AG04450 (cell line): ENCODE measurements at places on chromosomes 4 and X.

DNA sequence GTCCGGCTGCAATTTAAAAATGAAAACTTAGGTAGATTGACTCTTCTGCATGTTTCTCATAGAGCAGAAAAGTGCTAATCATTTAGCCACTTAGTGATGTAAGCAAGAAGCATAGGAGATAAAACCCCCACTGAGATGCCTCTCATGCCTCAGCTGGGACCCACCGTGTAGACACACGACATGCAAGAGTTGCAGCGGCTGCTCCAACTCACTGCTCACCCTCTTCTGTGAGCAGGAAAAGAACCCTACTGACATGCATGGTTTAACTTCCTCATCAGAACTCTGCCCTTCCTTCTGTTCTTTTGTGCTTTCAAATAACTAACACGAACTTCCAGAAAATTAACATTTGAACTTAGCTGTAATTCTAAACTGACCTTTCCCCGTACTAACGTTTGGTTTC is 41.0 kb downstream of the MAP7D3 start:
- no peak for DNase-seq

DNA sequence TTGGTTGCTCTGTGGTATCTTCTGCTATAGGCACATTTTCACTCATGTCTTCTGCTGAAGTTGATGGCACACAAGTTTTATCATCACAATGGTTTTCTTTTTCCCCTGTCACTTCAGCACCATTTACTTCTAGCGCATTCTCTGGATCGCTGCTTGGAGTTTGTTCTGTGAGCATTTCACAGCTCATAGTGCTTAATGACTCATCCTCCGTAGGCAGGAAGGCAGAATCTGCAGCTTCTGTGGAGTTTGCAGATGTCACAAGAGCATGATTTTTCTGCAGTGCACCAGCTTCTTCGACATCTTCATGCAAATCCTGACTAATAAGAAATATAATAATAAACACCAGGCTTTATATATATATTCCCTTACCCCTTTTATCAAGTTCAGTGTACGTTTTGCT is 83.6 kb downstream of the CHM start:
- DNase-seq: peak; percentile 75

GRCh38 chr4:6364581-6364980 is 94.9 kb downstream of the WFS1 start:
- no peak for DNase-seq

- DNase-seq: no peak
Observed at GRCh38 chr4:182812916-182813315, 104.3 kb downstream of the DCTD start.

- no peak for DNase-seq
Observed at GRCh38 chr4:37130465-37130864, 114.1 kb upstream of the NWD2 start.

DNA sequence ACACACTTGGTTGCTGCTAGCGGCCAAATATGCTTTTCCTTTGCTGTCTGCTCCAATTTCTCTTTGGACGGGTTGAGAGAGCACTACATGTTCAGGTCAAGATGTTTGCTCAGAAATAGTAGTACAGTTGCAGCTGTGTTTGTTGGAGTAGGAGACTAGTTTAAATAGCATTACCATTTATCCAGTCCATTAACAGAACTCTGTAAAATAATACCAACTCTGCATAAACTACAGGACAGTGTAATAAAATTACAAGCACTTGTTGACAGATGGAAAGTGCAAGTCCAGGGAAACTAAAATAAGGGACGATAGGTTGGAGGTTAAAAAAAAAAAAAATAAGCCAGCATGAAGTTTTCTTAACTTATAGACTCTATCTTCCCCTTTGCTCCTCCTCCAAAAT is 20.2 kb downstream of the SLIT2 start:
- no peak for DNase-seq

DNA sequence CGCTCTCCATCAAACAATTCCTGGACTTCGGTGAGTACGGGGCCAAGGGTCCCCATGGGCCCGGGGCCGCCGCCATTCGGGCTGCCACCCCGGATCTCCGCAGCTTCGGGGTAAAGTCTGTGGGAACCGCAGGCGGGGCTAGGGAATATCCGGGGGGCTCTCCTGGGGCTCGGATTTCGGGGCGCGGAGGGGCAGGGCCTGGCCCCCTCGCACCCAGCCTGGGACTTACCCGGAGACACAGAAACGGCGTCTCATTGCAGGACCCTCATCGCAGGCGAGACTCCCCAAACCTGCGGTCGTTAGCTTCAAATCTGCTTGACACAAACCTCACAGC is 413 bp downstream of the PDK3 start:
- no peak for DNase-seq

- no peak for DNase-seq
Observed at GRCh38 chr4:73447671-73448070, 11.7 kb downstream of the AFP start.

- DNase-seq: no peak
Observed at GRCh38 chr4:180280076-180280475, 1963.1 kb upstream of the TENM3 start.
